NCI-H1092 (cell line): ENCODE measurements at places on chromosomes 2 and 18.

DNA sequence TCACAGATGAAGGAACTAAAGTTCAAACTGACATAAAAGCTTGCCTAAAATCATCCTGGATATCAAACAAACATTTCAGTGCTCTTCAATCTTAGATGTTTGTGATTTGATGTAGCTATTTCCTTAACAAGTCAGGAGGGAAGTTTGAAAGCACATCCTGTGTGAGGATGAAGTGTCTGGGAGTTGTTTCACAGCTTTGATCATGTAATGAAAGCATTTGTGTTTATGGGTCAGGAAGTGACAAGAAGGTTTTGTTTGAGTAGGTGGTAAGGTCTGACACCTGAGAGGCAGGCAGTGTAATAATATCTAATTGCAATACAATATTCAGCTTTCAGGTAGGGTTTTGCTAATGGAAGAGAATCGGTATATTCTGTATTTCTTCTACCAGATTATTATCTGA lies 26.0 kb upstream of the CSRNP3 start:
- DNase-seq = no peak

DNA sequence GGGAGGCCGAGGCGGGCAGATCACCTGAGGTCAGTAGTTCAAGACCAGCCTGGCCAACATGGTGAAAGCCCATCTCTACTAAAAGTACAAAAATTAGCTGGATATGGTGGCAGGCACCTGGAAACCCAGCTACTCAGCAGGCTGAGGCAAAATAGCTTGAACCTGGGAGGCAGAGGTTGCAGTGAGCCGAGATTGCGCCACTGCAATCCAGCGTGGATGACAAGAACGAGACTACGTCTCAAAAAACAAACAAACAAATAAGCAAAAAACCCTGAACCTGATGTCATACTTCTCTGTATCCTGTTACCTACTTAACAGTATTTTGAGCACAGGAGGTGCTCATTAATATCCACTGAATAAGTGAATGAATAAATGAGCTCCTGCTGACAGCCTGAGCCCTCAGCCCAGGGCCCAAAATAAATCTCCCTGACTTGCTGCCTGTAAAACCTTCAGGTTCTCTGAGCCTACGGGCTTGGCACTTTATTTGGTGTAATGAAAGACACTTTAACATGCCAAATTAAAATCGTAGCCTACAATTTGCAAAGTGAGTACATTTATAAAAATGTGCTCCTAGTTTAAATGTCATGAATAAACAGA lies 215.1 kb downstream of the ZNF385B start:
- DNase-seq = no peak

- DNase-seq = peak; percentile 7
Measured at GRCh38 chr18:27075828-27076227, 109.3 kb downstream of the CHST9 start.

DNA sequence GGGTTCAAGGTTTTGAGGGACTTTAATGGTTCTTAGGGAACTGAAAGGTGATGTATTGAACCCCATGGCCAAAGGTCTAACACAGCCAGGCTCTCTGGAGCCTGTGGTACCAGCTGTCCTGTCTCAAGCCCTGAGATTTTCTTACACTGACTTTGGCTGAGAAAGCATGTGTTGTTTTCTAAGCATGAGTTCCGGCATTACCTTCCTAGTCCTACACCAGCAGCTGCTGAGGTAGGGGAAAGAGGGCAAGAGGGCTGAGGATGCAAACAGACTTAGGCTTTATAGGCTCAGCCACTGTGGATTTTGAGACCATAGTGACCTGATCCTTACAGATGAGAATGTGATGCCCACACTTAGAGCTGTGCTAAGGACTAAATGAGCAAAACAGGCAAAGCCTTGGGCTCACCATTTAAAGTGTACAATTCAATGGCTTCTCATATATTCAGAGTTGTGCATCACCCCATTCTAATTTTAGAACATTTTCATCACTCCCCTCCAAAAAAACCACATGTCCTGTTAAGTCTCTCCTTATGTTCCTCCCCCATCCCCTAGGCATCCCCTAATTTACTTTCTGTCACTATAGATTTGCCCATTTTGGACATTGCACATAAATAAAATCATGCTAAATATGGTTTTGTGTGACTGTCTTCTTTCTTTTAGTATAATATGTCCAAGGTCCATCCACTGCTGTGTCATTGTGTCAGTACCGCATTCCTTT lies 99.7 kb upstream of the OTOS start:
- DNase-seq = no peak

DNA sequence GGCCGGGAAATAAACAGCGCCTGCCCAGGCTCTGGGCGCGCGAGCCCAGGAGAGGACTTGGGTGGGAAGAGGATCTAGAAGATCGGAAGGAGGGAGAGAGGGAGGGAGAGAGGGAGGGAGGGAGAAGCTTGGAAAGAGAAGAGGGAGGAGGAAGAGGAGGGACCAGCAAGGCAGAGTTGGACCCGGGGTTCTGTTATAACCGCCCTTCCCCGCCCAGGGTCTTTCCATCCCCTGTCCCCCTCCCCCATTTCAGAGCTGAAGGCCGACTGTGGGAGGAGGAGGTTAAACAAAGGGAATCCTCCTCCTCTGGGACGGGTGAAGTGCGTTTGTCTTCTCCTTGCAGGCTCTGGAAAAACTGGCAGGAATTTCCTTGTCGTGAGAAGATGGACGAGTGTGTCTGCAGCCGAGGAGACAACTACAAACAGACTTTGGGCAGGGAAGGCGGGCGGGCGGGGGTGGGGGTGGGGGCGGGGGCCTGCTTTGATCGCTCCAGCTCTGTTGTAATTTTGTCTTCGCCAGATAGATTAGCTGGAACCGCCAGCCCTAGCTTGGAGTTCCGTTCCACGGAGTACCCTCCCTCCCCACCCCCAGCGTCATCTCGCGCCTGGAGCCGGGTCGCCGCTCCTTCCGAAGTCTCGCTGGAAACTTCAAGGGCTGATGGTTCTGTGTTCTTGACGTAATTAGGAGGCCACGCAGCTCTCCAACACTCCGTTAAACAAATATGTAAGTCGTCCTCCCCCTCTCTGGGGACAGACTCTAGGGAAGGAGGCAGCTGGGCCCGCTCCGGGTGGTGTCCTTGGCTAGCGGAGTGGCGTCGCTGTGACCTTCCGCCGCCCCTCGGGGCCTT lies 6.4 kb upstream of the SP9 start:
- no peak for DNase-seq

- no peak for DNase-seq
Measured at GRCh38 chr2:237222601-237223041, 136.9 kb downstream of the COPS8 start.

- DNase-seq = no peak
Measured at GRCh38 chr2:106705877-106706276, 180.1 kb downstream of the ST6GAL2 start.

- no peak for DNase-seq
Measured at GRCh38 chr2:41735476-41735875, 312.3 kb upstream of the PKDCC start.

GRCh38 chr2:118185210-118186109 lies 97.2 kb downstream of the INSIG2 start:
- DNase-seq = peak; percentile 58

- DNase-seq = no peak
Measured at GRCh38 chr2:171822525-171823322, 71.3 kb downstream of the SLC25A12 start.

GRCh38 chr2:224158831-224159230 lies 119.7 kb upstream of the SERPINE2 start:
- no peak for DNase-seq

- no peak for DNase-seq
Measured at GRCh38 chr2:102366406-102367112, 11.0 kb downstream of the IL18R1 start.

DNA sequence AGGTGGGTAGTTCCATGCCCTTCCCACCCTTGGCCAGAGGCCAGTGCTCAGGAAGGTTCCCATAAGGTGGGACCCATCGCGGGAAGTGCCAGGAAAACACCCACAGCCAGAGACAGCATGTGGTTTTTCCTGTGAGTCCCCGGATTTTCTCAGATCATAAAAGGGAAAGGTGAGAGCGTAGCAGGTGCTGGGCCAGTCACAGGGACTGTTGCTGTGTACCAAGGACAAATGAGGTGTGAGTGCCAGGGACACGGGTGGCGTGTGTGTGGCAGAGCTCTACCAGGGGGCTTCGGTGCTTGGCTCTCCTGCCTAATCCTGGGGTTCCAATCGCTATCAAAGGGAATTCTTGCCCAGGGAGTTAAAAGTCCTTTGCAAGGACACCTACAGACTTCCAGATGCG lies 159.6 kb upstream of the SMAD2 start:
- DNase-seq = no peak

- DNase-seq = no peak
Measured at GRCh38 chr2:39017334-39017733, 103.5 kb downstream of the SOS1 start.

DNA sequence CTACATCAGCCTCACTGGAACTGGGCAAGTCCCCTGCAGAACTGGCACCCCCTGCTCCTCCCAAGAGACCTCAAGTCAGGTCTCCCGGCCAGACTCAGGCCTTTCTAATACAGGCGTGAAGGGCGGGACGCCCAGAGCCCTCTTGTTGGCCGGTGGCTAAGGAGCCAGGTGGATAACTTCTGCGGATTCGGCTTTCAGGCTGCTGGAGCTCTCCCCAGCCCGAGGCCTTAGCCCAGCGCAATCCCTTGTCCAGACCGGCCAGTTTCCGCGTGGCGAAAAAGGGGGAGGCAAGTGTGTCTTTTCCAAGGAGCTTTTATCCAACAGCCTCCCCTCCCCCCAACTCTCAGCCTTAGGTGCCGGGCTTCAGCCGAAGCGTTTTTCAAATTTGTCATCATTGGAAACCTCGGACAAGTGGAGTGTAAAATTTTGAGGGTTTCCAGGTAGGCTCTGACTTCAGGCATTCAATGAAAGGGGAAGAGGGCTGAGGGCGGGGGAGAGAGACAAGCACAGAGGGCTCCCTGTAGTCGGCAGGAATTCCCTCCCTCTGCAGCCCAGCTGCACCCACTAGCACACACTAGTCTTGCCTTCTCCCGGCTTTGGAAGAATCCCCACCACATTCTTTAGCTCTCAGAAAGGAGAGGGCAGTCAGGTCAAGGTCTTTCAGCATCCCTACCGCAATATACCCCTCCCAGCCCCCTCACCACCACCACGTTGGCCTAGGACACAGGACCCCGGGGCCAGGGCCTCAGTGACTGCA lies 9.5 kb upstream of the SATB2 start:
- DNase-seq = no peak

GRCh38 chr2:200593905-200594304 lies 8.1 kb downstream of the AOX1 start:
- DNase-seq = no peak

- no peak for DNase-seq
Measured at GRCh38 chr2:163664610-163665009, 71.2 kb downstream of the FIGN start.

DNA sequence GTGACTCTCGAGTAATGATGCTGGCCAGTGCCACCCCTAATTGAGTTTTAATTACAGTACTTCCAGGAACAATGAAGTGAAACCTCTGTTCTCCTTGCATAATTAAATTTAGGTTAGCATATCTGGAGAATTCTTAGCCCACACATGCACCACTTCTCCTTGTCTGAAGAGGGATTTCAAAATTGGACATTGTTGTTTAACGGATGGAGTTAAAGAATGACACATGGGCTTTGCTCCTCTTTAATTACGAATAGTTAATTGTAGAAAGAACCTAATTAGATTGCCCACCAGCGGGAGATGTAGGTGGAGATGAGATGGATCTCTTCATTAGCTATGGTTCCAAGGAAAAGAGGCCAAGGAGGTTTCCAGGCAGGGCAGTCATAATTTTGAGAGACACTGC lies 33.1 kb upstream of the EN1 start:
- no peak for DNase-seq

DNA sequence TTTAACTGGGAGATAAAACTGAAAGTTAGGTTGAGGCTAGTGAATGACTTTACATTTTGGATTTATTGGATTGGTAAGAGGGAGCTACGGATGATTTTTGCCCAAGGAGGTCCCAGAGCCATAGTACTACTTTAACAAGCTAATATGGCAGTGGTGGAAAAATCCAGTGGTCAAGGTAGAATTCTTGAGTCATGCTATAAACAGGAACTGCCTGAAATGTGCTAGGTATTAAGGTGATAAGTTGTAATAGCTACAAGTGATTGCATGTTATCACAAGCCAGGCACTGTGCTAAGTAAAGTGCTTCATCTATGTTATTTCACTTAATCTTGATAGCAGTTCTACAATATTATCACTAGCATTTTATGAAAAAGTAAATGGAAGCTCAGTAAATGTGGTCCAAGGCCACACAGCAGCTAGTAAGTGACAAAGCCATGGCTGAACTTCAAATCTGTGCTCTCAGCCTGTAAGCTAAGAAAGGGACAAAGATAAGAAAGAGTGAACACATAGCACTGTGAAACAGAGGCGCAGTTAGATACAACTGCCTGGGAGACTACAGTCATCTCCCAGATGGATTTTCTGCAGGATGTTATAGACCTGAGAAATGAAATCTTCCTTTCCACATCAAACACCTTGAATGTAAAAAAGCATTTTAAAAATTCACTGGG lies 469.6 kb downstream of the TGIF1 start:
- DNase-seq = no peak

DNA sequence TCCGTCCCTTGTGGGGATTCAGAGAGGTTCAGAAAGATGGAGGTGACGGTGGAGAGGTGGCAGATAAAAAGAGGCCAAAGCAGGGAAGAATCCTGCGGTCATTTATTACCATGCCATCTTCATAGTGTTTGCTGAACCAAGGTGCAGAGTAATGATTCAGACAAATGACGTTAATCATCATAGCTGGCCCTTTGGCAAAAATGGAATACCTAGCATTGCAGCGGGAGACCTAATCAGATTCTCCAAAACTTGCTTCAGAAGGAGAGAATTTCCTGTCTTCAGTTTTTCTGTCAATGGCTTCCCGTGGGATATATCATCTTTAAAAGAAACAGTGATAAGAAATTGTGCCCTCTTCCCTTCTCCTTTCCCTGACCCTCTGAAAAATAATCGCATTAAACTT lies 175.4 kb downstream of the PTGR3 start:
- DNase-seq = no peak

- no peak for DNase-seq
Measured at GRCh38 chr2:110854355-110855081, 122.1 kb downstream of the ACOXL start.

DNA sequence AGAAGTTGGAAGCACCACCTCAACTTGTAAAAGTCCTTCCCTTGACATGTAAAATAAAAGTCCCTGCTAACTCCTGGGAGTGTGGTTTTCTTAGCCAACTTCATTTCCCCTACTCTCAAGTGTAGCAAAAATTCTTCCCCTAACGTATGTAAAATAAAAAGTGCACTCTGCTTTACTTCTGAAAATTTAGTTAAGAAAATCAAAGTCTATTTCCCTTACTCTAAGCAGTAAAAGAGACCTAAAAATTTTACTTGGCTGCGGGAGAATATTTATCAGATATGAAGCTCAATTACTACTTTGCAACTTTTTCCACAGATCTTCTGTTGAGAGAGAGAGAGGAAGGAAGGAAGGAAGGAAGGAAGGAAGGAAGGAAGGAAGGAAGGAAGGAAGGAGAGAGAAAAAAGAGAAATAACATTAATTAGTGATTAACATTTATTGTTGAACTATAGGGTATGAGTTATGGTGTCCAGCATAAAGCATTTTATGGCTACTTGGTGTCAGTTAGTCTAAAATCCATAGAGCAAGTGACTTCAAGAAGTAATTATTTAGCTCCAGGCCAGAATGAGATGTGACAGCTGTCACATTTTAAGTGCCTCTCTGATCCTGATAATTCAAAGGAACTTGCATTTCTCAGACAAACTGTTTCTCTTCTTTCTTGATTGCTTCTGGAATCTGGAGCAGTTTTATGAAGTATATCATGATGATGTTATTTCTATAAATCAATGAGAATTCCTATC lies 210.3 kb downstream of the TMX3 start:
- DNase-seq = no peak

GRCh38 chr2:102809291-102810189 lies 47.7 kb downstream of the TMEM182 start:
- no peak for DNase-seq

GRCh38 chr2:108589781-108590180 lies 55.5 kb downstream of the LIMS1 start:
- no peak for DNase-seq
